ENCODE measurements at places on chromosomes 2 and 18. TPM values are rescaled to one million over a fixed set of nuclear protein-coding genes. Genes with fewer than 3 reads are reported as not detected.

GRCh38 chr2:115303-115702 lies 69.0 kb upstream of the FAM110C start:
- H3K4me1 ChIP-seq = no peaks in the 10 kb centered on the region
- no peak for DNase-seq
- peaks cover 6% of the 10 kb centered on the region for H3K27me3 ChIP-seq

- no peaks in the 10 kb centered on the region for H3K4me1 ChIP-seq
- no peak for DNase-seq
- no peaks in the 10 kb centered on the region for H3K36me3 ChIP-seq
- H3K4me3 ChIP-seq = no peak overlapping the region
These were observed 815 bp downstream of the CNDP1 start for GRCh38 chr18:74534981-74535649.

TCF7L1 gene
- 21.1 TPM for total RNA-seq

RMC1 gene
- 42.5 TPM for total RNA-seq

DNA sequence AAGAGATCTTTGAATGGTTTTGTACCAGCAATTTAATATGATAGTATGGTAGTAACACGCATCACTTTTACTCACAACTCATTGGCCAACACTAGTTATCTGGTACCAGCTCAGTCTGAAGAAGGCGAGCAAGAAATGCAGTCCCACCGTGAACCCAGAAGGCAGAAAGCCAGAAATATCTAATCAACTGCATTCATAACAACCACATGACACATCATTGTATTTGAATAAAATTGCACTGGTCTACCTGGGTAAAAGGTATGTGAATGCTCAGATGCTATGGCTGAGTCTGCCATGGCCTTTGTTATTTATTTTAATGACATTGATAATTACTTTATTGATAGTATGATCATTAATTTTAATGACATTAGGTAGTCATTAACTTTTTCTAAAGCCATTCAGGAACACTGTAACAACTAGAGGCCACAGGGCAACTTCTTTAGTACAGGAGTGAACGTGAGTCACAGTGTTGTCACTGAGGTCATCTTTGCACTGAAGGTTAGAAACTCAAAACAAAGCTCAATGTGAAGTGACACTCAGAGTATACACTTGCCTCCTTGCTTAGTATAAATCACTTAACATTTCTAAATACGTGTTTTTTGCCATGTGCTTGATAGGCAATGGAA lies 475.6 kb upstream of the TNP1 start:
- no peak for DNase-seq
- peaks cover 4% of the 10 kb centered on the region for H3K4me1 ChIP-seq
- no peaks in the 10 kb centered on the region for H3K36me3 ChIP-seq
- H3K27me3 ChIP-seq = no peaks in the 10 kb centered on the region

DNA sequence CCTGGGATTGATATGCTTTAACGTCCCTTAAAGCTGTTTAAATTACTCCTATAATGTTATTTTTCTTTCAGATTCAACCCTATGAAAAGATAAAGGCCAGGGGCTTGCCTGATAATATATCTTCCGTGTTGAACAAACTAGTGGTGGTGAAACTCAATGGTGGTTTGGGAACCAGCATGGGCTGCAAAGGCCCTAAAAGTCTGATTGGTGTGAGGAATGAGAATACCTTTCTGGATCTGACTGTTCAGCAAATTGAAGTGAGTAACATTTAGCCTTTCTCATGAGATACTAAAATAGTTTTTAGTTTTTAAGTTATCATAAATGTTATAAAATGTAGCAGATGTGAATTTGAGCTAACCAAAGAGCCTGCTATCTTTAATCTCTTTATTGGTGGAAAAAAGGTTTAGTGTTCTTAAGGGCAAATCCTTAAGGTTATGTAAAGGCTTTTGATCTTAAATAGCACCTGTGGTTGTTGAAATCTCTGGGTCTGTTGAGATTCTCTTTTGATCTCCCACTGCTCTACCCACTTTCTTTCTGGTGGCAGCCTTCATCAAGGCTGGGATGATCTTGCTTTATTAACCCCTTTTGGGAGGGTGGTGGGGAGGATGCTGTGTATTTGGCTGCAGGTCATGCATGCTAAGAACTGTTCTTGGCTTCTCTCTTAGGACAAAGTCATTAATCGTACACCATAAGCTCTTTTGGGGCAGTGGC lies 40.9 kb downstream of the UGP2 start:
- H3K27ac ChIP-seq = no peak overlapping the region
- DNase-seq = no peak
- H3K4me1 ChIP-seq = peaks cover 3% of the 10 kb centered on the region
- no peaks in the 10 kb centered on the region for H3K27me3 ChIP-seq

- H3K4me3 ChIP-seq = peak overlapping the region; percentile 20
- peak overlapping the region; percentile 81 for H3K27ac ChIP-seq
- no peaks in the 10 kb centered on the region for H3K27me3 ChIP-seq
- H3K36me3 ChIP-seq = no peaks in the 10 kb centered on the region
These were observed 81.5 kb downstream of the BCL2 start for GRCh38 chr18:63237881-63238692.

DNA sequence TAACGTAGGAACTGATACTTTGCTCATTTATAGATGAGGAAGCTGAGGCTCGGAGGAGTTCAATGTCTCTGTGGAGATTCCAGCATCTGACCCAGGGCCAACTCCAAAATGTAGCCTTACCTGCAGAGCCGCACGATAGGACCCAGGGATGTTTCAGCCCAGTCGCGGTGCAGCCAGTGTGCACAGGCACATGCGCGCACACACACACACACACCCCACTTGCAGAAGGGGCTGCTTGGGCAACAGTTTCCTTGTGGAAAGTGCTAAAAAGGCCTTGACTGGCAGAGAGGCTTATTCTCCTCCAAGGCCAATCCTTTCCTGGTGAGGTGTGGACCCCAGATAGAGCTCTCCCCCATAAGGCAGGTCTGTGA lies 101.7 kb downstream of the ZFP36L2 start:
- no peaks in the 10 kb centered on the region for H3K36me3 ChIP-seq
- peak; percentile 54 for DNase-seq

DNA sequence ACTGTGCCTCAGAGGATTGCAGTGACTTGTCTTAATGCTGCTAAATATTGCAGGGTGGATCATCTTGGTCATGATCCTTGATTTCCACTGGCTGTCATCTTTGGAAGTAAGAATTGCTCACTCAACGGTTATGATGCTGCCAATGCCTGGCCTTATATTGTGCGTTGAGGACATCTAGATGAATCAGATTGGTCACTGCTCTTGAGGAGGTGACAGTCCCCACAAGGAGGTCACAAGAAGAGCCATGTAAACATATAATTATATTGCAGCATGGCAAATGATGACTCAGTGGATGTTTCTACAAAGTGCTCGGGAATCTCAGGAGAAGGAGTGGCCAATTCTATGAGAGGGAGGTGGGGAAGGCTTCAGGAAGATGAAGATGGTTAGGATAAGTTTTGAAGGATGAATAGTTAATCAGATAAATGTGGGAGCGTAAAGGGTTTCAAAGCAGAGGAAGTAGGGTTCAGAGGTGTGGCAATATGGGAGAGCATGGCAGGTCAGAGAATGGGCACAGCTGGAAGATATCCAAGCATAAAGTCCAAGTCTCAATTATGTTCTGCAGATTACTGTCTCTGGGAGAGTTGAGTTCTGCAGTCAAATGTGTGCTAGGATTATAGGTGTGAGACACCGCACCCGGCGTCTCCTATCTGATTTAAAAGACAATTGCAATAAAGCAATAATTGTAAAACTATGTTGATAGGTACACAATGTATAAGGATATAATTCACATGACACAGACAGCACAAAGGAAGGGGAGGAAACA lies 21.3 kb upstream of the TMEM131 start:
- H3K4me3 ChIP-seq = no peak overlapping the region
- no peaks in the 10 kb centered on the region for H3K36me3 ChIP-seq
- DNase-seq = no peak
- peaks cover 3% of the 10 kb centered on the region for H3K27me3 ChIP-seq

DNA sequence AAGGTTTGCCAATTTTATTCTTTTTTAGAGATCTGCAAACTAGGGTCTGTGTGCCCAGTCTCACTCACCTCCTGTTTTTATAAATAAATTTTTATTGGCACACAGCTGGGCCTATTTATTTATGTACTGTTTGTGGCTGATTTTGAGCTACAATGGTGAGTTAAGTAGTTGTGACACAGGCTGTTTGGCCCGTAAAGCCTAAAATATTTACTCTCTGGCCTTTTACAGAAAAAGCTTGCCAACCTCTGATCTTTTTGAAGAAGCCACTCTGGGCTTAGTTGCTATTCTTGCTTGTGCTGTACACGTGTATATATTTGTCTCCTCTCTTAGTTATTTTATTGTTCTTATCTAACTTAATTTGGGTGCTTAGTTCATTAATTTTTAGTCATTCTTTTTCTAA lies 14.5 kb downstream of the NAB1 start:
- no peaks in the 10 kb centered on the region for H3K27me3 ChIP-seq
- H3K36me3 ChIP-seq = peaks cover 6% of the 10 kb centered on the region
- peaks cover 5% of the 10 kb centered on the region for H3K4me1 ChIP-seq
- H3K4me3 ChIP-seq = no peak overlapping the region
- no peak for DNase-seq
- H3K27ac ChIP-seq = no peak overlapping the region

DNA sequence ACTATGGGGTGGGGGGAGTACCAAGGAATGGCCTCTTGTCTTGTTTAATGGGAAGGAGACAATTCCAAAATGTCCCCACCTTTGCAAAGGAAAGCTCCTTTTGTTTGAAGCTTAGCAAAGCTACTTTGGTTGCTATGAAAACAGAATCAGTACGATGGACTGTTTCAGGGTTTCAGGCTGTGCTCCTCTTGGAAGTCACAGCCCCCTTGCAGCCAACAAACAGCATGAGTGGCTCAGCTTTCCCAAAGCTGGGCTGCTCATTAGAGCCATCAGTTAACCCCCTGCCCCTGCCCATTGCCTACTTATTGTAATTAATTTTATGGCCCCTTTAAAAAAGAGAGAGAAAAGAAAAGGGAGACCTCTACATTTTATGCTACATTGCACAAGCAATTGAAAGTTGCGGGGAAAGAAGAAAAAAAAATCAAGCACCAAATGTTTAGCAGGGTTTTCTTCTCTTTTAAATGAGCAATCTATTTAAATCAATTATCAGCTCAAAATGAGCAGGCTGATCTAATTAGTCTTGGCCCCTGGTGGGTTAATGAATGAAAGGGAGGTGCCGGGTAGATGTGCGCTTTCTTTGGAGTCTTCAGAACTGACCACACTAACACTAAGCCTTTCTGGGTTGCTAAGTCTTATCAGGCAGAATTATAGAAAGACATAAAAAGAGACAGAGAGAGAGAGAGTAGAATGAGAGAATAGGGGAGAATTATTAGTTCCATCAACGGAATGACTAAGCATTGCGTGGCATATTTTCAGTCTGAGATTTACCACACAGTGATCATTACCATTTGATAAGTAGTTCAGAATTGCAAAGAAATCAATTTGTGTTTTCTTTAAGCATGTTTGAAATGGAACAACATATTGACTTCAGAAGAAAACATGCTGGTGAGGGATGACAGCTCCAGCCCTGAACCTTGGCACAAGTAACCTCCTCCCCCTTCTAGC lies 284.9 kb downstream of the INSIG2 start:
- no peaks in the 10 kb centered on the region for H3K36me3 ChIP-seq
- no peak overlapping the region for H3K4me3 ChIP-seq
- DNase-seq = no peak

CYP27C1 gene
- total RNA-seq = not detected

CD302 gene
- 109 TPM for total RNA-seq

EGR4 gene
- not detected for total RNA-seq

- no peaks in the 10 kb centered on the region for H3K36me3 ChIP-seq
- H3K27ac ChIP-seq = no peak overlapping the region
- no peak overlapping the region for H3K4me3 ChIP-seq
- H3K4me1 ChIP-seq = no peaks in the 10 kb centered on the region
- no peak for DNase-seq
- no peaks in the 10 kb centered on the region for H3K27me3 ChIP-seq
These were observed 16.2 kb downstream of the CYP26B1 start for GRCh38 chr2:72131371-72131891.

DNA sequence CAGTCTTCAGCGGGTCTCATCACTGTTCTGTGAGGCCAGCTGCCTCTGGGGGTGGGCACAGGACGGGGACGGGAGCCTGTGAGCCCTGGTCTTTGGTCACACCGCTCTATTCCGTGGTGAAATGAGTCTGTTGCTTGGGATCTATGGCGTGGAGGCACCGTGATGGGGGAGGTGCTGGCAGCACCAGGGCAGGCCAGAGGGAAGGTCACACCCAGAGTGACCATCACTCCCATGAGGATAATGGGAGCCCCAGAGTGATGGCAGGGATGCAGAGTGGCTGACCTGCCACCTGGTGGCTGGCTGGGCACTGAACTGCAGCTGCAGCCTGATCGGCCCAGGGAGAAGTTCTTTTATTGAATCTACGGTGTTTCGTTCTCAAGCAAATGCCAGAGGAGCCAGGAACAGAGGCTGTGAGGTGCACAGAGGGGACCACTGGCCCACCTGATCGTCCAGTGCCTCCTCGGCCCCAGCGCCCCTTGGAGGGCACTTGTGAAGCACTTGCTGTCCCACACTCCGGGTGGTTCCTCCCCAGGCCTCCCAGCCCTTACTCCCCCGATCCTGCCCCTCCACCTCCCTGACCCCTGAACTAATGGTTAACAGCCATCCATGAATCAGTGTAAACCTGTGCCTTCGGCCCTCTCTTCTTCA lies 17.9 kb downstream of the KCNIP3 start:
- no peak for DNase-seq
- no peak overlapping the region for H3K4me3 ChIP-seq
- no peaks in the 10 kb centered on the region for H3K4me1 ChIP-seq
- no peak overlapping the region for H3K27ac ChIP-seq
- H3K36me3 ChIP-seq = no peaks in the 10 kb centered on the region

CDCA7 gene
- total RNA-seq = 4.1 TPM

DNA sequence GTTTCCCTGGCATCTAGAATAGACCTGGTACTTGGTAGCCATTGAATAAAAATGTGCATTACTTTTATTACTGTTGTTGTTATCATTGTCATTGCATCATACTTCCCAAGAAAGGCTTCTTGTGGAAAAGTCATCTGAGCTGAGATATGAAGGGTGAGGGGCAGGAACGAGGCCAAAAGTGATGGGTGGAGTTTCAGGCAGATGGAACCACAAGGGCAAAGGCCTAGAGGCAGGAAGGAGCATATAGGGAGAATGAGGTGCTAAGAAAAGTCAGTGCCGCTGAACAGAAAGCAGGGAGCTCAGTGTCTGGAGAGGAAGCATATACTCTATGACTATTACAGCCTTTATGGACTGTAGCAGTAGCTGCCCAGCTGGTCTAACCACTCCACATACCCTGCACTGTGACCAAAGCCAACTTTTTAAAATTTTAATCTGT lies 219.3 kb downstream of the SPP2 start:
- H3K36me3 ChIP-seq = no peaks in the 10 kb centered on the region
- no peaks in the 10 kb centered on the region for H3K4me1 ChIP-seq

- no peaks in the 10 kb centered on the region for H3K27me3 ChIP-seq
- no peaks in the 10 kb centered on the region for H3K36me3 ChIP-seq
- no peak overlapping the region for H3K27ac ChIP-seq
These were observed 383.7 kb upstream of the SLC14A2 start for GRCh38 chr18:45231617-45232016.

- no peak for DNase-seq
- H3K36me3 ChIP-seq = no peaks in the 10 kb centered on the region
- no peak overlapping the region for H3K4me3 ChIP-seq
These were observed 71.7 kb downstream of the PTRHD1 start for GRCh38 chr2:24721470-24721869.

SMAD2 gene
- total RNA-seq = 160 TPM
